ENCODE measurements at places on chromosomes 1 and 21.

- DNase-seq = no peak
Measured at GRCh38 chr1:231233735-231234417, 7.1 kb upstream of the GNPAT start.

- DNase-seq = no peak
Measured at GRCh38 chr1:1573843-1574720, 581 bp downstream of the SSU72 start.

DNA sequence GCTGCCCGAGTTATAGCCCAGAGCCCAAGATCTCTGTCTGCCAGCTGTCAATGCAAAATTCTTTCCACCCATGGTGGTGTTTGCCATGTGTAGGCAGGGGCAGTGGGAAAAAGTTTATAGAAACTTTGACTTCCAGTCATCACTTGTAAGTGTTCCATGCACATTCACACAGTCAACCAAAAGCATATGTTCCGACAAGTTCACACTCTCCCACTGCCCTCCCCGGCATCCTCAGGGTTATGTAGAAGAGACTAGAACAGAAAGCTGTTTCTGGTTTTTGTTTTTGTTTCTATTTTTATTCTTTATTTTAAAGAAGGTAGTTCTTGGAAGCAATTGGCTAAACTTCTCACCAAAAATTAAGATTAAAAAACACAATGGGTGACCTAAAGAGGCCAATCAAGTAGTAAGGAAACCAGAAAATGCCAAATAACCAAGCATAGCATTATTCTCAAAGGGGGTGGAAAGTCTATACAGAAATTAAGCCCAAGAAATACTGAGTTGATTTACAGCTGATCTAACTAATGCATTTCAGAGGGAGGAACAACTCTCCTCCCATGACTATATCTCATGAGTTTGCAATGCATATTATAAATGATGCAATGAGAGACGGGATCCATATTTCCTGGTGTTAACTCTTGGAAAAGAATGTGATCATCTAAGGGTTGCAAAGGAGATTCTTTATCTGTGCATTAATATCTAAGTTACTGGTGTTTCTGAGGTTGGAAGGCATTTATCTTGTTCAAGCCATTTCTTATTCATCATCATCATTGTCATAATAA is 91.5 kb upstream of the ETS2 start:
- no peak for DNase-seq

- DNase-seq = no peak
Measured at GRCh38 chr1:184118046-184118445, 66.5 kb downstream of the TSEN15 start.

GRCh38 chr1:235455823-235456222 is 48.4 kb downstream of the B3GALNT2 start:
- no peak for DNase-seq

- no peak for DNase-seq
Measured at GRCh38 chr1:112876315-112876714, 79.7 kb downstream of the SLC16A1 start.
